Stimulated activated CD8-positive, alpha-beta memory T cell treated with anti-CD3 and anti-CD28 coated beads, Interleukin-7, amount 100 ng/mL, for 1 hour (primary cell): ENCODE measurements at places on chromosomes 3 and 15.

DNA sequence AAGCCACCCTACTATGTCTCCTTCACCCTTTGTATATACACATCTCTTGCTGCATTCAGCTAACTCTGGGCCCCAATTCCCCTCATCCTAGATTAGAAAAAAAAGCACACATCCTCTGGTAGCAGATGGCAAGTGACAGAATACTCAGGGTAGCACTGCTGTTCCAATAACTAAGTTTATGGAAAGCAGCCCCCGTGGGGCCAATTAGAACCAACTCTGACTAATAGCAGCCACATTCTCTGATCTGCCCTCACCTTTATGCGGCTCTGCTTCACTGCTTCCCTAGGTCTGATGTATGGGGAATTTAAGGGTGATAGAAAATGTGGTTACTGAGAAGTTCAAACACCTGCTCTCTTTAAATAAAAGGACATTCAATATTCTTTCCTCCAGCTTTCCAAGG is 74.9 kb upstream of the SETMAR start:
- no peak for DNase-seq

- no peak for DNase-seq
Observed at GRCh38 chr3:128665362-128666021, 14.9 kb upstream of the RPN1 start.

DNA sequence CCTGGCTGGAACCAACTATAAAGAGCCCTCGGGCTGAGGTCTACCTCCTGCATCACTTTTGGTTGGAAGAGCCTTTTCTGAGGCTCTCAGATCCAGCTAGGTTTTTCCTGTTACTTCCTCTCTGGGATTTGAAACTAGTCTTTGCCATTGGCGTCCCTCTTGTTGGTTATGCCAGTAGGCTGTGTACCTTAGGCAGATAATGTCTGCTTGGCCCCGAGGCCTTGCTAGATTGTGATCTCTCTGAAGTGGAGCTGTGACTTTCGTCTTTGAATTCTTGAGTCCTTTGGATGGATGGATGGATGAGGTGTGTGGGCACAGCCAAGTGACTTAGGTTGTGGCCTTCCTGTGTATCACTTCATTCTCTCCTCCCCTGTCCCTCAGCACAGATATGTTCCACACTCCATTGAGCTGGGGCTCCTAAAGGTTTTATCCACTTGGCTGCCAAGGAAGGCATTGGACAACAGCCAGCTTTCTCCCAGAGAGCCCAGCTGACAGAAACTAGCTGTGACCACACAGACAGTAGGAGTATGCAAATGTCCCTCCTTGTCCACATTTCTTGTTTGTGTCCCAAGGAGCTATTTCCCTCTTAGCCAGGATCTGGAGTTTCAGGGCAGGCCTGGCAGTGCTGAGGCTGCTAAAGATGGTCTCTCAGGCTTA is 7.9 kb upstream of the DNAJC17 start:
- no peak for DNase-seq

GRCh38 chr15:94848054-94848453 is 616.7 kb downstream of the MCTP2 start:
- no peak for DNase-seq

GRCh38 chr3:141015481-141015880 is 35.7 kb upstream of the SPSB4 start:
- no peak for DNase-seq
